ENCODE measurements at places on chromosomes 2 and 18.
A peak's percentile ranks its signal among the peaks of the same experiment; 100 is the strongest.

- no peak for DNase-seq
Measured at GRCh38 chr2:75484840-75485239, 75.9 kb downstream of the EVA1A start.

DNA sequence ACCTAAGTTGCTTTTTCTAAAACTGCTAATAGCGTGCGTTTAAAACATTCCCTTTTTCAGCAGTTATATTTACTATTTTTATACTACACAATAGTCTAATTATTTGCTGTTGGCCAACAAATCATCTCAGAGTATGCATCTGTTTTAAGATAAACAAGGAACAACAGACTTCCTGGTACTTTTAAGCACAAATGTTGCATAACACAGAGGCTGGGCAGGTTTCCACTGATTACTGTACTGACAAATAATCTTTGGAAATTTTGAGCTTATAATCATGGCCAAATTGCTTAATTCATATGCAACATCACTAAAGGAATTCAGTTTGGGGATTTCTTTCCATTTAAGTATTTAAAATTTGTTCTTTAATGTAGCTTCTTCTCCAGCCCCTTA is 737.4 kb upstream of the SALL3 start:
- no peak for DNase-seq

- no peak for DNase-seq
Measured at GRCh38 chr18:62438018-62438329, 84.9 kb upstream of the ZCCHC2 start.

DNA sequence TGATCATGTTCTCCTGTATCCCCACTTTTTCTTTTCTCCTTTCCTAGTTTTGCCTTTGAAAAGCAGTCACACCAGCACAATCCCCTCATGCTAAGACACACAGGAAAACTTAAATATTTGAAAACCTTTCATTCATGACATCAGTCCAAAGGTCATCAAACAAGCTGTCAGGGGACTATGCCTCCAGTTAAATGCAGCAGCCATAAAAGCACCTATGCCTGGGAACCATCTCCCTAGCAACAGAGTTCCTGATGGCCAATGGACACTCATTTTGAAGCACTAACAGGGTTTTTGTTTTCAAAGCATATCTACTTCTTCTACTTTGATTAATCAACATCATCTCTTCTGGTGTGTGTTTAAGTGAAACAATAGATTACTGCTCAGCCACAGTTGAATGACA is 286.4 kb upstream of the PARD3B start:
- no peak for DNase-seq

GRCh38 chr2:233081232-233081730 is 21.1 kb downstream of the INPP5D start:
- no peak for DNase-seq

- no peak for DNase-seq
Measured at GRCh38 chr2:55772109-55772980, 78.7 kb upstream of the PNPT1 start.

GRCh38 chr2:224938651-224939182 is 103.6 kb downstream of the DOCK10 start:
- no peak for DNase-seq

DNA sequence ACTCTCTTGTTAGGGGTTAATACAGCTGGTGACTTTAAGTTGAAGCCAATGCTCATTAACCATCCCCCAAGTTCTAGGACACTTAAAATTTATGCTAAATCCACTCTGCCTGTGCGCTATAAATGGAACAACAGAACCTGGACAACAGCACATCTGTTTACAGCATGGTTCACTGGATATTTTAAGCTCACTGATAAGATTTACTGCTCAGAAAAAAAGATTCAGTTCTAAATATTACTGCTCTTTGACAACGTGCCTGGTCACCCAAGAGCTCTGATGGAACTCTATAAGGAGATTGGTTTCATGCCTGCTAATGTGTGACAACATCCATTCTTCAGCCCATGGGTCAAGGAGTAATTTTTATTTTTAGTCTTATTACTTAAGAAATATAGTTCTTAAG is 27.5 kb downstream of the RNF103 start:
- no peak for DNase-seq

- no peak for DNase-seq
Measured at GRCh38 chr18:52160636-52161035, 179.4 kb upstream of the DCC start.

DNA sequence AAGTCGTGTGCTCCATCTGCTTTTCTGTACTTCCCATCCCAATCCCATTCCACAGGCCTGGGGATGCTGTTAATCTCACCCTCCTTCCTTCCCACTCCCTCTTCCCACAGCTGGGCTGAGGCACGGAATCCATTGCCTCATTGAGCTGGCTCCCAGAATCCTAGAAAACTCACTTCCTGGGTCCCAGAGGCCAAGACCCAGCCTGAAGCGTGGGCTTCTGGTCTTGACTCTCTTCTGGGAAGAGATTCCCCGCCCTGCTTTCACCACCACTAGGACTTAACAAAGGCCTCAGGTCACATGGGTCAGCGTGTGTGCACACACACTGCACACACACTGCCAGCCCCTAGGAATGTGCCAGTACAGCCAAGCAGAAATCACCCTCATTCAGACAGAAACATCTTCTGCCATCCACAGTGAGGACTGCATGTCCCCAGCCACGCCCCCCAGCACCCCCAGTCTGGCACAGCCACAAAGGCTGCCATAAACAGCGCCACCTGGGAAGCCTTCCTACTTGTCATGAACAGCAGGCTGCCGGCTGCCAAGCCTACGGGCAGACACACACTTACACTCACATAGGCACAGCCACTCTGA is 165.8 kb downstream of the TNS1 start:
- DNase-seq: no peak

- DNase-seq: no peak
Measured at GRCh38 chr2:72111061-72111460, 36.6 kb downstream of the CYP26B1 start.

- DNase-seq: no peak
Measured at GRCh38 chr2:222358876-222359275, 60.1 kb upstream of the PAX3 start.

GRCh38 chr18:38032516-38032915 is 466.9 kb upstream of the CELF4 start:
- no peak for DNase-seq

DNA sequence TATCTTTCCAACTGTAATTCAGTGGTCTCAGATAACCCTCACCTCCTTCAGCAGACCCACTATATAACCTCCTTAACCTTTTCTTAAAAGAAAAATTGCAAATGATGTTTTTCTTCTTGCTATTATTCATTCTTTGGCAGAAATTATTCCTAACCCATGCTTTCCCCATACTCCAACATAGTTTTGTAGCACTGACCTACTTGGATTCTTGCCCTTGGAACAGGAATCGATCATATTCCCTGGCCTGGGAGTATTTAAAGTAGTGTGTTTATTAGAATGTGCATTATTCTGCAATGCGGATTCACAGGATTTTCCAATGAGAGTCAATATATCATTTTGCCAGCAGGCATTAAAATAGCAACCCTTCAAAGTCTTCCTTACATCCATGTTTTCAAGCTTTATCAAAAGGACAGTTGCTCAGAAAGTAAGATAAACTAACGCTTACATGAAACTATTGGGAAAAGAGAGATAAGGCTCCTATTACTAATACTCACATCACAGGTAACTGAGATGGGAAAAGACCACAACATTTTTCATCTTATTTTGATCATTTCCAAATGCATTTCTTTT is 37.4 kb downstream of the CHN1 start:
- no peak for DNase-seq

DNA sequence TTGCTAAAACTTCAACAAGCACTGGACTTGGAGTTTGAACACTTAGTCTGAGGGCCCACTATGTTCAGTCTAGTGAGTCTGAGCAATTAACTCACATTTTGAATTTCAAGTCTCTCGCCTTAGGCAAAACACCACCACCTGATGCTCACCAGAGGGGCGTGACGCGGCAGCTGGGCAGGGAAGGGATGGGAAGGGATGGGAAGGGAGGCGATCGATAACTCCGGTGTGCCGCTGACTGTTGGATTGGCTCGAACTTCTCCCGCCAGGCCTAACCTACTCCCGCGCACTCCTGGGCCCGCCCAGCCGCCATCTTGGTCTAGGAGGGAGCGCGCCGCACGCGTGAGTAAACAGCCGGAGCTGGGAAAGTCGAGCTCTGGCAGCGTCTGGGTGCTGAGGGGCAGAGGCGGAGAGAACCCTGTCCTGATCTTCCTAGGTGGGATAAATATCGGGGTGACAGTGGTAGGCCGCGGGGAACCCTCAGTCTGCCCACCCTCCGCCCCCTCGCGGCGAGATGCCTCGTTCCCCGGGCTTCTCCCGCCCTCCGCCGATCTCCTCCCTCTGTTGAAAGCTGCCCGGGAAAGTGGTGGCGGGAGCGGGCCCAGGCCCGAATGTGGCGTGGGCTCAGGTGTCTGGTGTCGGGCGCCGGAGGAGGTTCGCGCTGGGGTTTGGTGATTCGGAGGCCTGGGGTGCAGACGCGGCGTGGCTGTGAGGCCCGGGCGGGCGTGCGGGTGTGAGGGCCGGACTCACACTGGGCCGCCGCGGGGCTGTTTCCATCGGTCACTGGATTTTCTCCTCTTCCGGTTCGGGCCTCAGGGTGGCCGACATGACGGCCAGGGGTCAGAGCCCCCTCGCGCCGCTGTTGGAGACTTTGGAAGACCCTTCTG is at the start of gene RIF1:
Gene RIF1 (plus strand): TSS at position 302 of the 884 bp plus-strand sequence. CDS start 522 bp downstream, at position 824.
- DNase-seq: peak; percentile 67

GRCh38 chr2:21263622-21264021 is 139.9 kb downstream of the TDRD15 start:
- no peak for DNase-seq

GRCh38 chr2:85995648-85996529 is 107.1 kb upstream of the ST3GAL5 start:
- no peak for DNase-seq

DNA sequence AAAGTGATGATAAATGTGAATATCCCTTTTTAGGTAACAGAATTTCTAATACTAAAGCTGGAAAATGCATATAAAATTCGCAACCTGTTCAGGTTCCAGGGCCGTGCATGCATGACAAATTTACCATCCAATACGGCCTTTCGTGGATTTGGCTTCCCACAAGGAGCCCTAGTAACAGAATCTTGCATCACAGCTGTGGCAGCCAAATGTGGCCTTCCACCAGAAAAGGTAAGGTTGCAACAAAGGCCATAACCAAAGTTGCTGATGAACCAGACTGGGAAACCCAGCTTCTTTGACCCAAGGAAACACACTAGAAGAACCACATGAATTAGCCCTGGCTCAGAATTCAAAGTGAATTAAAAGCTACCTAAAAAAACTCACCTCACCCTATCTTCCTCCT is 49.6 kb upstream of the BZW1 start:
- no peak for DNase-seq

- no peak for DNase-seq
Measured at GRCh38 chr2:236840215-236840614, 245.5 kb upstream of the COPS8 start.

DNA sequence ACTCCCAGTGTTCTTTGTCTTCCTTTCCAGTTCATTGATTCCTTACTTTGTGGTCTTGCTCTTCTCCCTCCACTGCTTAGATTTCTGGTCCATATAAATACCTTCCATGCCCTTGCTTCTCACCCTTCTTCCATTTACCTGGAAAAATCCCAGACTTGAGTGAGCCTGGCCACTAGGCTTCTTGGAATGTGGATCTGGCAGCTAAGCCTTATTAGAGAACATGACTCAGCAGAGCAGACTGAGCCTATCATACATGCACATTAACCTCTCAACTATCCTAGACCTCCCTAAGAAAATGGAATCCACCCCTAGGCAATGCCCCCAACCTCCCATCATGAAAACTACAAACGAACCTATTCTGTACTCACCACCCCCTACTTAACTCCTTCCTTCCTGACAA is 127.7 kb downstream of the RHBDD1 start:
- no peak for DNase-seq

DNA sequence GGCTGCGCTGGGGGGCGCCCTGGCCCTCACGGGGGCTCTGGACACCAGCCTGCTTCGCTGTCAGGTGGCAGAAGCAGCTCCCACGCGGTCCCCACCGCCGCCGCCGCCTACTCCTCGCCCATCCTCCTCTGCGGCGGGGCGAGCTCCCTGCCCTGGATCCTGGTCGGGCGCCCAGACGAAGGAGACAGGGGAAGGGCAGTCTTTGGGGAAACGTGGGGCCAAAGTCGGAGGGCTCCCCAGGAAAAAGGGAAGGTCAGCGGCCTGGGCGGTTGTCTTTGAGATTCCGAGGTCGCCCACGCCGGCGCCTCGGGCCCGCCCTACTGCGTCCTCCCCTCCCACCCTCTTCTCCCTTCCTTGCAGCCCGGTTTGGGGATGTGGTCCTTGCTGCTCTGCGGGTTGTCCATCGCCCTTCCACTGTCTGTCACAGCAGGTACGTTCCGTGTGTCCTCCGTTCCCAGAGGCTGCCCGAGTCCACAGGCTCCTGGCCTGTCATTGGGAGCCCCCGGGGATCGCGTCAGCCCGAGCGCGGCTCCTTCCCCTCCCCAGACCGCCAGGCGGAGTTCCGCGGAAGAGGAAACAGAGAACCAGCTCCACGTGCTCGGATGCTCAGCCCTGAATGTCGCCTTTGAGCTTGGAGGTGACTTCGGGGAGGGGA is 800 bp downstream of the IL1RL2 start:
- DNase-seq: peak; percentile 24

DNA sequence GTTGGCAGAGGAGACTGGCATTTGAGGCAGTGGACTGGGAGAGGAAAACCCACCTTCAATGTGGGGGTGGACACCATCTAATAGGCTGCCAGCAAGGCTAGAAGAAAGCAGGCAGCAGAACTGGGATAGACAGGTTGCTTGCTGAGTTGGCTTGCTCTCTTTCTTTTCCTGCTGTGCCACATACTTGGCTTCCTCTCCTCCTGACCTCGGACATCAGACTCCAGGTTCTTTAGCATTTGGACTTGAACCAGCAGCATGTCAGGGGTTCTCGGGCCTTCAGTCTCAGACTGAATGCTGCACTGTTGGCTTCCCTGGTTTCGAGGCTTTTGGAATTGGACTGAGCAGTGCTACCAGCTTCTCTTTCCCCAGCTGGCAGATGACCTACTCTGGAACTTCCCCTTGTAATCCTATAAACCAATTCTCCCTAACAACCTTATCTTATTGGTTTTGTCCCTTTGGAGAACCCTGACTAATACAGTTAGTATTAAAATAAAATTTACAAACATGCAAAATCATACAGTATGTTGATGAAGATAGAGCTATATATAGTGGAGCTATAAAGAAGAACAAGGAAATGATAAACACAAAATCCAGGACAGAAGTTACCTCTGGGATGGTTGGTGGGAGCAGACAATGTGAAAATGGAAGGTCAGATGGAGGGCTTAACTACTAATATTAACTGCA is 15.9 kb downstream of the DSEL start:
- DNase-seq: no peak

GRCh38 chr2:138763971-138764370 is 16.2 kb downstream of the NXPH2 start:
- DNase-seq: no peak

- DNase-seq: no peak
Measured at GRCh38 chr2:141137122-141137693, 993.6 kb downstream of the LRP1B start.

GRCh38 chr2:240992572-240993291 is 5.7 kb upstream of the SNED1 start:
- no peak for DNase-seq

- DNase-seq: peak; percentile 34
Measured at GRCh38 chr2:117835990-117836760, 21.7 kb downstream of the DDX18 start.

GRCh38 chr18:9535430-9535991 is 60.2 kb downstream of the RALBP1 start:
- no peak for DNase-seq

GRCh38 chr2:241680827-241681599 is 5.6 kb downstream of the DTYMK start:
- no peak for DNase-seq

- DNase-seq: no peak
Measured at GRCh38 chr18:56458770-56459712, 179.4 kb downstream of the TXNL1 start.

GRCh38 chr2:189474526-189474925 is 33.3 kb downstream of the WDR75 start:
- no peak for DNase-seq
